ENCODE measurements at places on chromosomes 1 and 21. TPM values are rescaled to one million over a fixed set of nuclear protein-coding genes. Genes with fewer than 3 reads are reported as not detected.

Gene RIMS3
- 8.3 TPM for total RNA-seq

Gene SPTA1
- total RNA-seq: not detected

Gene HES4
- 3.2 TPM for total RNA-seq

Gene PPFIA4
- 1.9 TPM for total RNA-seq

Gene CREB3L4
- total RNA-seq: 8.9 TPM

Gene AMPD1
- not detected for total RNA-seq

Gene CFHR5
- not detected for total RNA-seq

Gene CTTNBP2NL
- 5.5 TPM for total RNA-seq

Gene MMP23B
- total RNA-seq: 2.7 TPM

Gene RAB42
- total RNA-seq: not detected

Gene DCAF6
- 28.1 TPM for total RNA-seq

Gene SPRR2E
- not detected for total RNA-seq

DNA sequence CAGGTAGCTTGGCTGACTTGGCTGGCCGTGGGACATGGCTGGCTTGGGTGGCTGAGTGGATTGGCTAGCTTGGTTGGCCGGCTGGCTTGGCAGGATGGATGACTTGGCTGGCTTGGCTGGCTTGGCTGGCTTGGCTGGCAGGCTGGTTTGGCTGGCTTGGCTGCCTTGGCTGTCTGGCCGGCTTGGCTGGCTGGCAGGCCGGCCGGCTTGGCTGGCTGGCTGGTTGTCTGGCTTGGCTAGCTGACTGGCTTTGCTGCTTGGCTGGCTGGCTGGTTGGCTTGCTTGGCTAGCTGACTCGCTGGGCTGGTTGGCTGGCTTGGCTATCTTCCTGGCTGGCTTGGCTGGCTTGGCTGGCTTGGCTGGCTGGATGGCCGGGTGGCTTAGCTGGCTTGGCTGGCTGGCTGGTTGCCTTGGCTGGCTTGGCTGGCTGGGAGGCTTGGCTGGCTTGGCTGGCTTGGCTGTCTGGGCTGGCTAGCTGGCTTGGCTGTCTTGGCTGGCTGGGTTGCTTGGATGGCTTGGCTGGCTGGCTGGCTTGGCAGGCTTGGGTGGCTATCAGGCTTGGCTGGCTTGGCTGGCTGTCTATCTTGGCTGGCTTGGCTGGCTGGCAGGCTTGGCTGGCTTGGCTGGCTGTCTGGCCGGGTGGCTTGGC is 129.7 kb upstream of the FAM72C start:
- peak; percentile 2 for DNase-seq

DNA sequence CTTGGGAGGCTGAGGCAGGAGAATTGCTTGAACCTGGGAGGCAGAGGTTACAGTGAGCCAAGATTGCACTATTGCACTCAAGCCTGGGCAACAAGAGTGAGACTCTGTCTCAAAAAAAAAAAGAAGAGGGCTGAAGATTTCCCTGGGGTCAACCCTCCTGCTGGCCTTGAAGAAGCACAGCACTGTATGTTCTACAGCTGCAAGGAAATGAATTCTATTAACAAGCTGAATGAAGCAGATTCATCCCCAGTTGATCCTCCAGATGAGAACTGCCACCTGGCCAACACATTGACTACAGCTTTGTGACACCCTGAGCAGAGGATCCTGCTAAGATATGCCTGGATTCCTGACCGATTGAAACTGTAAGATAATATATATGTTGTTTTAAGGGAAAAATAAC is 129.5 kb downstream of the ADSS2 start:
- no peak for DNase-seq

- no peak for DNase-seq
These were observed 233.8 kb upstream of the TMEM51 start for GRCh38 chr1:14919751-14920150.

GRCh38 chr1:153779781-153780541 is 4.8 kb downstream of the SLC27A3 start:
- DNase-seq: no peak

GRCh38 chr1:43936431-43937151 is 3.0 kb downstream of the ARTN start:
- no peak for DNase-seq

DNA sequence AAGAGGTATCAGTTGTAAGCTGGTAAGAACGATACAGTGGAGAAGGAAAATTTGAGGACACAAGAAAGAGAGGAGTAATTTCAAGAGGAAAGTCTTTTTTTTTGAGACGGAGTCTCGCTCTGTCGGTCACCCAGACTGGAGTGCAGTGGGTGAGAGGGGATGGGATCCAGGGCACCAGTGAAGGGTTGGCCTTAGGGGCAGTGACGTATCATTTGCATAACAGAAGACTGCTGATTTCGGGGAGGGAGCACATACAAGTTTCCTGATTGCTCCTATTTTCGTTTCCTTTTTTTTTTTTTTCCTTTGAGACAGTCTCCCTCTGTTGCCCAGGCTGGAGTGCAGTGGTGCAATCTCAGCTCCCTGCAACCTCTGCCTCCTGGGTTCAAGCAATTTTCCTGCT is 4.2 kb downstream of the S100A13 start:
- no peak for DNase-seq

DNA sequence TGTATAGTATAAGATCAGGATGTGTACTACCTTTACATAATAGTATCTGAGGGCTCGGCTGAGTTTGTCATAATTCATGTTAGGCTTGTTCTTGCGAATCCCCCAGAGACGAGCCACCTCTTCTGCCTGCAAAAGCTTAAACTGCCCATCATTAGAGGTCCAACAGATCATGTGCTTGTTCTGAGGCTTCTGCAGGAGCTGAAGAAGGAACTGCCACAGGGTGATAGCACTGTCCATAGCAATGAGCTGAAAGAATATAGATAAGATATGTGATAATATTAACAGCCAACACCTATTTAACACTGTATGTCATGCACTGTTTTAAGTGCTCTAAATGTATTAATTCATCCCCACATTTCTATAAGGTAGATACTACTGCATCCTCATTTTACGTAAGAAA is 8.2 kb downstream of the ELK4 start:
- DNase-seq: no peak

- no peak for DNase-seq
These were observed 85.7 kb upstream of the ARTN start for GRCh38 chr1:43847882-43848281.

DNA sequence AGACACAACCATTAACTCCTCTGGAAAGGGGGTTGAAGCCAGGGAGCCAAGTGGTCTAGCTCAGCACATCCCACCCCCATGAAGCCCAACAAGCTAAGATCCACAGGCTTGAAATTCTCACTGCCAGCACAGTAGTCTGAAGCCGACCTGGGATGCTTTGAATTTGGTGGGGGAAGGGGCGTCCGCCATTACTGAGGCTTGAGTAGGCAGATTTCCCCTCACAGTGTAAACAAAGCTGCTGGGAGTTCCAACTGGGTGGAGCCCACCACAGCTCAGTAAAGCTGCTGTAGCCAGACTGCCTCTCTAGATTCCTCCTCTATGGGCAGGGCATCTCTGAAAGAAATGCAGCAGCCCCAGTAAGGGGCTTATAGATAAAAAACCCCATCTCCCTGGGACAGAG is 193.5 kb downstream of the GPATCH2 start:
- no peak for DNase-seq

DNA sequence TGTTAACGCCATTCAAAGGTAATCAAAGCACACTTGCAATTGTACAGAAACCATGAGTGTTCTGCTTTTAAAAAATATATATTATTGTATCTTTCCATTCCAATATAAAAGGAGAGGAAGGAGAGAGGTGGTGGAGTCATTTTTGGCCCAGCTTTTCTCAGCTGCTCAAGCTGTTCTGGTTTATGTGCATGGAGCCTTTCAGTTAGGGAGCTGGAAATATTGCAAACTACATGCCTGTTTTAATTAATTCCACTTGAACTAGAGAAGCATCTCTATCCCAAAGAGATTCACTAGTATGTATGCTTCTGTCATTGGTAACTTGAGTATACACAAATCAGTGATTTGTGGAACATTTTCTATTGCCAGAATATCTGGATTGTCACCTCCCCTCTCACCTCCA is 28.5 kb upstream of the C1orf105 start:
- DNase-seq: no peak

- DNase-seq: no peak
These were observed 134.2 kb upstream of the IPO9 start for GRCh38 chr1:201694608-201695335.

DNA sequence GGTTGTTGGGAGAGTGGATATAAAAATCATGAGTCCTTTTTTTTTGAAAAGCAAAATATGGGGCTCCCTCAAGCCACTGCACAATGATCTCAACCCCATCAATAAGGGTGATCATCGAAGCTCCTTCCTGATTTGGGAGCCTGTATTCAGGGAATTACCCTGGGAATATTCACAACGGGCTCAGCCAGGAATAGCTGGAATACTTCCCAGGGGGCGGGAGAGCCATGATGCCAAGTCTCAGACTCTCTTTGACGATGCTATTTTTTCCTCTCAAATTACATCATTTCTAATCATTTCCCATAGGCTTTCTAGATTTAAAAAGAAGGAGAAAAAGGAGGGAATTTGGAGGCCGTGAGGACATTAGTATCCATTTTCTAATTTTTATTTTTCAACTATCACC is 18.4 kb downstream of the OLIG1 start:
- no peak for DNase-seq

DNA sequence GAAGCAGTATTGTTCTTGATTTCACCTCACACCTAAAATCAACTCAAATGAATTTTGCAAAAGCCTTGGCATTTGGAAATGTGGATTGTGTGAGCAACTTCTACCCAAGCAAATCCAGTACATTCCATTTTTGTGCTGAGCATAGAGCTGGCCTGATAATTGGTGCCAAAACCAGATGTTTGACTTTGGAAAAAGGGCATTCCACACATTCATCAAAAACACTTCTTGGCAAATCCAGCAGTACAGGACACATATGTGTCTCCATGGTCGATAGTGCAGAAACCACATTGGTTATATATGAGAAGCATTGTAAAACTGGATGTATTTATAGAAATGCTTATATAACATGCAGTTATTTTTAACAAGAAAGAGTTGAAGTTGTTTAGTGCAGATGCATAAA is 210.4 kb downstream of the KCNK2 start:
- no peak for DNase-seq

GRCh38 chr1:168653567-168653966 is 75.4 kb downstream of the DPT start:
- no peak for DNase-seq

- DNase-seq: no peak
These were observed 45.9 kb downstream of the PLXNA2 start for GRCh38 chr1:208198236-208198635.

DNA sequence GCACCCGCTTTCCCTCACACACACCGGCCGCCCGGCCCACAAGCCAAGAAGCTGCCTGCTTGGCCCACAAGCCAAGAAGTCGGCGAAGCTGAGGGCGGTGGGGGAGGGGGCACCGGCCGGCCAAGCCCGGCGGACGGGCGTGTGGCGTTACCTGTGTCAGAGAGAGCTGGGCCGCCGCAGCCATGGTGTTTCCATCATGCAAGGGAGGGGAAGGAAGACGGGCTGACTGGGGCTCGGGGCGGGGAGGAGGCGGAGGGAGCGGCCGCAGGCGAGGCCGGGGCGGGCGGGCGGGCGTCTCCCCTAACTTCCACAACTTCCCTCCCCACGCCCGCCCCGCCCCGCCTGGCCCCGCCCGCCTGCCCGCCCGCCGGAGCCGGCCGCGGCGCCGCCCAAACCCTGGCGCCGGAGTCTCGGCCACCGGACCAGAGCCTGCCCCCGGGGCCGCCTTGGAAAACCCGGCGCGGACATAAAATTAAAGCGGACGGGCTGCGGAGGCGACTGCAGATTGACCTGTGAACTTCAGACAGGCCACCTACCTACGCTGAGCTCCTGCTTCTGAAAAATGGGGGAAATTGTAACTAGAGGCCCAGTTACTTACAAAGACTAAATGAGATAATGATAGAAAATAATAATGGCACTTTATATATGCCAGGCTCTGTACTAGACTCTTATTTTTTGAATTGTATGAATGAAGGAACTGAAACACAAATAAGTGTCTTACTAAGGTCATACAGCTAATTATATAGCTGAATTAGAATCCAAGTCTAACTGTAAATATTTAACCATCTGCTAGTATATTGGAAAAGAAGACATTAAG is at the start of gene EPS15:
TSS of gene EPS15 (minus strand) at position 219 of the 817 bp plus-strand sequence. CDS start at position 184, 35 bp downstream.
- DNase-seq: peak; percentile 93

- no peak for DNase-seq
These were observed 182.3 kb downstream of the RRAGC start for GRCh38 chr1:38677311-38677710.

GRCh38 chr1:159088050-159088449 is 11.5 kb upstream of the AIM2 start:
- DNase-seq: no peak
